ENCODE measurements at places on chromosomes 1 and 21.

- no peak for DNase-seq
Measured at GRCh38 chr1:47934243-47934805, 62.9 kb downstream of the TRABD2B start.

GRCh38 chr1:36324353-36324703 lies 883 bp upstream of the EVA1B start:
- no peak for DNase-seq

GRCh38 chr1:97094247-97094972 lies 372.8 kb downstream of the PTBP2 start:
- DNase-seq: no peak

GRCh38 chr1:185488808-185489207 lies 171.8 kb upstream of the IVNS1ABP start:
- DNase-seq: peak; percentile 8

DNA sequence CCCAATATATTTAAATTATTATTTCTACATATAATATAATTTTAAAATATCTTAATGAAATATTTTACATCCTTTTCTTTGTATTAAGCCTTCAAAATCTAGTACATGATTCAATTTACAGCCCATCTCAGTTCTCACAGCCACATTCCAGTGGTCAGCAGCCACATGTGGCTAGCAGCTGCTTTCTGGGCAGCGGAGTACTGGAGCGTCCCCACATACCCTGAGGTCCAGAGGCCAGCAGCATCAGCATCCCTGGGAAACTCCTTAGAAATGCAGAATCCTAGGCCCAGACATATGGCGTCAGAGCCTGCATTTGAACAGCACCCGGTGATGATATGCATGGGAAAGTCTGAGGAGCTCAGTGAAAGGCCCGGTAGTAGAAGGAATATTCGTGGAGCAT lies 8.6 kb upstream of the LHX4 start:
- no peak for DNase-seq

GRCh38 chr1:199590708-199591107 lies 436.8 kb upstream of the NR5A2 start:
- DNase-seq: no peak

DNA sequence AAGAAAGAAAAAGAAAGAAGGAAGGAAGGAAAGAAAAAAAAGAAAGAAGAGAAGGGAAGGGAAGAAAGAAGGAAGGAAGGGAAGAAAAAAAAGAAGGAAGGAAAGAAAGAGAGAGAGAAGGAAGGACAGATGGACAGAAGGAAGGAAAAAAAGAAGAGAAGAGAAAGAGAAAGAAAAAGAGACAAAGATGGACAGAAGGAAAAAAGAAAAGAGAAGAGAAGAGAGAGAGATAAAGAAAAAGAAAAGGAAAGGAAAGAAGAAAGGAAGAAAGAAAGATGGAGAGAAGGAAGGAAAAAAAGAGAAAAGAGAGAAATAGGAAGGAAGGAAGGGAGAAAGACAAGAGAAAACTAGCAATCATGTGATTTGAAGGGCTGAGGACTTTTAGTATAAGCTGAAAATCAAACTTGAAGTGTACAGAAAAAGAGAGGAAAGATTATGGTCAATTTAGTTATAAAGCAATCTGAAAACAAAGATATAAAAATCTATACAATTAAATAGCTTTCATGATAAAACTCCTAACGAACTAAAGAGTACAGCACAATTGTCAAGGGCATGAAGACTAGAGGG lies 115.3 kb downstream of the LTN1 start:
- no peak for DNase-seq

GRCh38 chr1:160342526-160342925 lies 524 bp downstream of the COPA start:
- DNase-seq: no peak

- DNase-seq: no peak
Measured at GRCh38 chr1:208177656-208178055, 66.5 kb downstream of the PLXNA2 start.

- no peak for DNase-seq
Measured at GRCh38 chr1:7565099-7565750, 205.9 kb upstream of the VAMP3 start.

DNA sequence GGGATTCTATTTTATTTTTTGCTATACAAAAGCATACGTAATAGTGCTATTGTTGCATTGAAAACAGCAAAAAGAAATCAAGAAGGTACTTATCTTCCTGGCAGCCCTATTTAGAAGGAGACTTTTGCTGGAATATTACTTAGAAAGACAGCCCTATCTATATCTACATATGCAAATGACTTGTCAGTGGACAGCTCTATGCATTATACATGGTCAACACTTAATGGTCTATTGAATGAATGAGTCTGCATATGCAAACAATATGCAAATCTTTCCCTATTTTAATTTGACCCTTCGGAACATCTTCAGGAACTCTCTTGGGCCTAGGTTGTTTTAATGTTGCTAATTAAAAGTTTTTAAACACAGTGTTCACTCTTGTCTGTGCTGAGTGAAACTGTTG lies 110.8 kb downstream of the PLXNA2 start:
- no peak for DNase-seq

DNA sequence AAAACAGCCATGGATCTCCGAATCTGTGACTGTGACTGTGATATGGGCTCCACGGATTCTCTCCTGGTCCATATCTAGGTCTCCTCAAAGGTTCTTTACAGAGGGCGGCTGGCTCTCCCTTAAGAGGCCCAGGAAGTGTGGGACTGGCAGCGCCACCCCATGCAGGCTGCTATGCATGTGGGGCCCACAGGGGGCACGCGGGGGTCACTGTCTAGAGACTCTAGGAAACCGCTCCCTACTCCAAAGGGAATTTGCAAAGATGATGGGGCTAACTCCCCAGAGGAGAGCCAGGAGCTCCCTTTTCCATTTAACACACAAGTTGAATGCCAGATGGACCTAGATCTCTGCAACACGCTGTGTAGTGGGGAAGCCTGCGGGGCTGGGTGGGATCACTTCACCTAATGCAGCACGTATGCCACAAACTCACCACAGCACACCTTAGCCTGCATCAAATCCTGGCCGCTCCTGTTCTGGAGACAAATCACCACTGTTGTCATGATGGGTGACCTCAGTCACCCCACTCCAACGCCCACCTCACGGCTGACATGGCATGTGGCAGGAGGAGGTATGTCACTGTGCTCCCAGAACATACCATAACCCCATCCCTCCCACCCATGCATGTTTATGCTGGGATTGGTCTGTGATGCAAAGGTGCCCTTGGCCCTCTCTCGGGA lies 61.7 kb downstream of the SLC45A1 start:
- DNase-seq: no peak

GRCh38 chr1:108831225-108831624 lies 25.7 kb downstream of the AKNAD1 start:
- DNase-seq: no peak

DNA sequence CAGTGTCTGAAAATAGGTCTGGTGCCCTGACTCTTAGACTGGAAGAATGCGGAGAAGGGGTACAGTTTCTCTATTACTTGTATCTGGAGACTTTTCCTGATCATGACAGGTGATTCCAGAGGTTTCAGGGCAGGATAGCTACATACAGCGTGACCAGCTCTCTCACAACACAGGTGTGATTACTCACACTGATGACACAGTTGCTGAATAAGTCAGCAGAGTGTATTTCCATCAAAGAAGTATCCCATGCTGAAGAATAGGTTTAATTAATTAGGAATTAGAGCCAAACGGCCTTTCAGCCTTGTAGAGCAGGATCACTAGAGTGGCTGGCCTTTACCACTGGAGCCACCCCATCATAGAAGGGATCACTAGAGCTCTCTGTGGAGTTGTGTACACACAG lies 298.6 kb downstream of the LMX1A start:
- DNase-seq: no peak

- no peak for DNase-seq
Measured at GRCh38 chr21:33406493-33406892, 3.3 kb downstream of the IFNGR2 start.

DNA sequence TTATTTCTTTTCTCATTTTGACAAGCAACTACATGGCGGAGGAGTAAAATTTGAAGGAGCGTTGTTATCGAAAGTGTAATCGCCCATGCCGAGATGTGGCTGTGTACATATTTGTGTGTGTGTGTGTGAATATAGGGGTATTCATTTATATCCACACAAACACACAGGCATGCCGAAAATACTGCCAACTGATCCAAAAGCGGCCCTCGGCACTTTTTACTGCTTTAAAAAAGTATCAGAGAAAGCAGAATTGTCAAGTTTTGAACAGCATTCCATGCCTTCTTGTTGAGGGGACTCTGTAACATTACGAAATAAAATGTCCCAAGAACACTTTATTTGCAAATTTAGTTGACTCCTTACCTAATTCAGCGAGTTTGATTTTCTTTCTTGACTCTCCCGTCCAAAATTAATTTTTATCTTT lies 1.1 kb downstream of the PBX1 start:
- DNase-seq: no peak

Data from Calu3 (cell line).